ENCODE measurements at places on chromosomes 11 and 22.
A peak's percentile ranks its signal among the peaks of the same experiment; 100 is the strongest.

DNA sequence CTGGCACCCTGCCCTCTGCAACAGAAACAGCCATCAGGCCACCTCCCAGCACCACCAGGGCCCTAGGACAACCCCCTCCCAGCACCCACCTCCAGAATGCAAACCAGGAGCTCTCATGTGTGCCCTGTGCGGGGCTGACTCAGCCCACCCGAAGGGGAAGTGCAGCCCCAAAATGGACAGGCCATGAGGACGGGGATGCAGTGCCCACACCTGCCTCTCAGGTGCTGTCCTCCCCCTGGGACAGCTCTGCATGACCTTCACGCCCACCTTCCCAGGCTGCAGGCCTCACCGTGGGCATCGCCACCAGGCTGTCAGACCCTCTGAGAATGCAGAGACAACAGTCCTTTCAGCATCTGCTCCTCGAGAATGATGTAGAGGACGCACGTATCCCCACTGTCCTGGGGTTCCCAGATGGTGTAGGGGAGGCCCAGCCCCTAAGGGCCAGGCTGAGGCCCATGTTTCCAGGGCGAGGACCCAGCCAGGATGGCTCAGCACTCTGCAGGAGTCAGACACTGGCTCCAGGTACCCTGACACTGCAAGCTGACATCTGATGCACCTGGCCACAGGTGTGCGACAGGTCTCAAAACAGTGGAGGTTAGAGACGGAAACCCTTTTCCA is 13.5 kb downstream of the MOB2 start:
- no peak for DNase-seq

GRCh38 chr11:39174965-39175364 is 2284.5 kb downstream of the LRRC4C start:
- DNase-seq, result no peak

DNA sequence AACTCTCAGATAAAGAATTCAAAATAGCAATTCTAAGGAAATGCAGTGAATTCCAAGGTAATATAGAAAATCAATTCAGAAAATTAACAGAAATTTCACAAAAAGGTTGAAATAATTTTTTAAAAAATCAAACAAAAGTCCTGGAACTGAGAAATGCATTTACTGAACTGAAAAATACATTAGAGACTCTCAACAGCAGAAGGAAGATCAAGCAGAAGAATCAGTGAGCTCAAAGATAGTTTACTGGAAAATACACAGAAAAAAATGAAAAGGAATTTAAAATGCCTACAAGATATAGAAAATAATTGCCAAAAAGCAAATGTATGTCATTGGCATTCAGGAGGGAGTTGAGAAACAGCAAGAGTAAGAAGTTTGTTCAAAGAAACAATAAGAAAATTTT is 107.3 kb downstream of the BUD13 start:
- DNase-seq, result no peak

DNA sequence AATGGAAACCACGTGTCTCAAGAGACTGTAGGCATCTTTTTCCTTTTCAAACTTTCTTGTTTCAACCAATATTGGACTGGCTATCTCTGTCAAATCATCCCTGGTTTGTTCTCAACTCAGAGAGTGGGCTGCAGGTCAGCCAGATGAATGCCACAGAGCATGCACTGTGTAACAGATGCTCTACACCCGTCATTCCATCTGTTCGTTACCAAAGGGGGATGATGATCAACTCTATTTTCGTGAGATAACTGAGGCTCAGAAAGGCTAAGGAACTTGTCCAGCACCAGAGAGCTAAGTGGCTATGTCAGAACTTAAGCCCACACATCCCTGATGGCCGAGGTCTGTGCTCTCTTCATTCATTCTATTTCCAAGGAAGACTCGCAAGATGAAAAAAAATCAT is 42.1 kb downstream of the SLC1A2 start:
- no peak for DNase-seq

GRCh38 chr11:106683435-106683834 is 334.8 kb downstream of the GUCY1A2 start:
- DNase-seq, result no peak

DNA sequence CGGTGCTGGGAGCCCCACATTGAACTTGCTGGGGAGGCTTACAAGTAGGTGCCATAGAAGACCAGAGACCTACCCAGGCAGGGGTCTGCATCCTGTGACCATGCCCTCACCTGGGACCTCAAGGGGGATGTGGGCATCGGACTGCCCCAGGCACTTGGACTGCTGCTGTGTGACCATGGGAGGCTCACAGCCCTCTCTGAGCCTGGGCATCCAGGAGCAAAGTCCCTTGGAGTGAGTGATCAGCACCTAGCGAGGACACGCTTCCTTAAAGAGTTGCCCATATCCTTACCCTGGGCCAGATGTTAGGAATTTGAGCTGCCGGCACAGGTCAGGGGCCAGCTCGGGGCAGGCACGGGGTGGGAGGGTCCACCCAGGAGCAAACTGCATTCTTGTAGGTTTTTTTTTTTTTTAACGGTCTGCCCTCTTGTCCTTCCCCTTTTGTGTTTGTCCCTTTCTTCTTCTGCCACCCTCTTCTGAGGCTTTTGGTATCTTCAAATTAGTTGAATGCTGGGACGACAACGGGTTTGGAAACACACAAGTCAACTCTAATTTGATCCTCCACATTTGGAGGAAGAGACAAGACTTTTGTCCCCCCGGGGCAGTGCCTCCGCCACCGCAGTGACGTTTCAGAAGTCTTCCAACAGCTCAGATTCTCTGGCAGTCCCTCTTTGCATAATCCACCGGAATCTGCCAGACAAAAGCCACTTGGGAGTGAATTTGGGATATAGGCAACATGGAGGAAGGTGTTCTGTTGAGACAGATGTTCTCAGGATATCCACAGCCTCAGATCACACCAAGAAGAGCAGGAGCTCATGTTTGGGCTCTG is 46.1 kb upstream of the LINC01488 start:
- DNase-seq, result no peak

DNA sequence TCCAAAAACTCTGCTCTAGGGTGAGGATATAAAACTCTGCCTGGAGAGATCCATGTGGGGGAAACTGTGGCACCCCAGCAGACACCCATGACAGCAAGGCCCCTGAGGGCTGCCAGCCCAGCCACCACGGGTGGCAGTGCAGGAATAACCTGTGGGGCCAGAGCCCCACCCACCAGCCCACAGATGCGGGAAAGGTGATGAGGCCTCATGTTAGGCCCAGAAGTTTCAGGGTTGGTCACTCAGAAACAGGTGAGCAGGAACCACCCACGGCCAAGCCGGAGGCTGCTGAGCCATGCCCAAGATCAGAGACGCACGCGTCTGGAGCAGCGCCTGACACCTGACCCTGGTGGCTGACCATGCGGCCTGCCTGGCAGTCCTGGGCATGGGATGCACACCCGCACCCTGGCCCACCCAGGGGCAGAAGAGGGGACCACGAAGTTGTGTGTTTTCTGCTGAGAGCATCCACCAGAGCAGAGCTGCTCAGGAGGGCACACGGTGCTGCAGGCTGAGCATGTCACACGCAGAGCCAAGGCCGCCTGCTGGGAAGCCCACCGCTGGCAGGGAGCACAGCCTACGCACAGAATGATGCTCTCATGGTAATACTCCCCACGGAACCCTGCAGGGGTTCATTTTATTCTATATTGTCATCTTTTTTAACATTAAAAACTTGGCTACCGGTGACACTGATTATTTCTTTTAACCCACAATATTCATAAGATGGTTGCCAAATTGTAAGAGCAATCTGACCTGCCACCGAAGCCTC is 41.2 kb downstream of the DUSP8 start:
- no peak for DNase-seq

DNA sequence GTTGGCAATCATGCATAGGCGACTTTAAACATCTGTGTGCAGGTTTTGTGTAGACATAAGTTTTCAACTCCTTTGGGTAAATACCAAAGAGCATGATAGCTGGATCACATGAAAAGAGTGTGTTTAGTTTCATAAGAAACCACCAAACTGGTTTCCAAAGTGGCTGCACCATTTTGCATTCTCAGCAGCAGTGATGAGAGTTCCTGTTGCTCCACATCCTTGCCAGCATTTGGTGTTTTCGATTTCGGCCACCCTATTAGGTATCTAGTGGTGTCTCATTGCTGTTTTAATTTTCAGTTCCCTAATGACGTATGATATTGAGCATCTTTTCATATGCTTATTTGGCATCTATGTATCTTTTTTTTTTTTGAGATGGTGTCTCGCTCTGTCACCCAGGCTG is 62.8 kb upstream of the CCND1 start:
- DNase-seq, result no peak

- no peak for DNase-seq
Measured at GRCh38 chr22:21652547-21653545, 10.7 kb downstream of the SDF2L1 start.

DNA sequence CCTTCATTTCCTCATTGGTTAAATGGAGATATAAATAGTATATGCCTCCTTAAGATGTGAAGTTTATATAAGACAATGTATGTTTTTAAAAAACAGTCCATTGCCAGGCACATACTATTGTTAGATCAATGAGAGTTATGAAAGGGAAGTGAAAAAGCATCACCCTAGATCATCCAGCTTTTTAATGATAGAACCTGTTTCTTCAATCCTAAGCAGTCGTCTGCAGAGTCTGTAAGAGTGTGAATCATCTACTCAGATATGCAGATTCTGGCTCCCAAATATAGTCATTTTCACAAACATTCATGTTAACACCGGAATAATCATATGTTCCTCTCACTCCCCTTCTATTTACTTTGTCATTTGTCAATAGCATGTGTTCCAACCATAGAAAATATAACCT is 65.3 kb upstream of the SLN start:
- DNase-seq, result no peak

GRCh38 chr11:64186492-64187165 is 658 bp downstream of the STIP1 start:
- no peak for DNase-seq

DNA sequence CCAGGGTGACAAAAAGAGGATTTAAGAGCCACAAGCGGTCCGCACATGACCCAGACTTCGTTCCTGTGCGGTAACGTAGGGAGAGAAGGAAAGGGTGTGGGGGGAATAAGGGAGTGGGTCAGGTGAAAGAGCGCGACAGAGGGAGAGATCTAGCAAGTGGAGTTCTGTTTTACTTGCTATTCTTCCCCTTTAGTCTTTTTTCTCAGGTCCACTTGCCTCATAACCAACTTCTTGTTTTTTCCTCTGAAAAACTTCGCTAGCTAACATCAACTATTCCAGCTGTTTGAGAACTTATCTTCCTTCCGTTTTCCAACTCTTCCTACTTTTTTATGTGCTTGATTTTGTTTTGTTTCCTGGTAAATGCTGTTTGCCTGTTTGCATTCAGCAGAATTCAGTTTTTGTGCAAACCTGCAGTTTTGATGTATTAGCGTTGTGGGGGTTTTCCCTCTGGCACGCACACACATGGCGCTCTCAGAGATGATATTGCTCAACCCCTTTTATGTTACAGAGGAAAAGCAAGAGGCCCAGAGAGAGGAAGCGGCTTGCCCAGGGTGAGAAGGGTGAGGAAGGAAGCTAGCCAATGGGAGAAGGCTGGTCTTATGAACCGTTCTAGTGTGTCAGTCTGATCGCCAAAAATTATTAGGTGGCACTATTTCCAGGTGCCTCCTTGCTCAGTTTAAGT is 592 bp upstream of the CTSC start:
- DNase-seq, result peak; percentile 70

GRCh38 chr11:132858223-132858622 is 674.1 kb downstream of the OPCML start:
- DNase-seq, result no peak

DNA sequence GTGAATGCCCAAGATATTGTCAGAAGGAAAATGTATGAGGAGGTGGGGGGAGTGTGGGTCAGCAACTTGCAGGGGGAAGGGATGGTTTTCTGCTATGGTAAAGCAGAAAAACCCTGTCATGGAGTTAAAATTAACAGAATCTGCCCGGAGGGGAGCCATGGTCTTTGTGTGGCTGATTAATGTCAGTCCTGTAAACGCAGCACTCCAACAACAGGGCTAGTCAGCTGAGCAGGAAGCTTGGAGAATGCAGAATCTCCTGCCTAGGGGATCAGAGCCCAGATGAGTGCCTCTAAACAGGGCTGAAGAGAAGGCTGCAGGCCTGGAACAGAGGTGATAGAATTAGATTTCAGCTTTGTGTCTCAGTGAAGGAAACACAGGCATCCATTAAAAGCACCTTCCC is 140.9 kb upstream of the MTNR1B start:
- no peak for DNase-seq

- no peak for DNase-seq
Measured at GRCh38 chr22:46122511-46122971, 27.8 kb upstream of the PPARA start.

DNA sequence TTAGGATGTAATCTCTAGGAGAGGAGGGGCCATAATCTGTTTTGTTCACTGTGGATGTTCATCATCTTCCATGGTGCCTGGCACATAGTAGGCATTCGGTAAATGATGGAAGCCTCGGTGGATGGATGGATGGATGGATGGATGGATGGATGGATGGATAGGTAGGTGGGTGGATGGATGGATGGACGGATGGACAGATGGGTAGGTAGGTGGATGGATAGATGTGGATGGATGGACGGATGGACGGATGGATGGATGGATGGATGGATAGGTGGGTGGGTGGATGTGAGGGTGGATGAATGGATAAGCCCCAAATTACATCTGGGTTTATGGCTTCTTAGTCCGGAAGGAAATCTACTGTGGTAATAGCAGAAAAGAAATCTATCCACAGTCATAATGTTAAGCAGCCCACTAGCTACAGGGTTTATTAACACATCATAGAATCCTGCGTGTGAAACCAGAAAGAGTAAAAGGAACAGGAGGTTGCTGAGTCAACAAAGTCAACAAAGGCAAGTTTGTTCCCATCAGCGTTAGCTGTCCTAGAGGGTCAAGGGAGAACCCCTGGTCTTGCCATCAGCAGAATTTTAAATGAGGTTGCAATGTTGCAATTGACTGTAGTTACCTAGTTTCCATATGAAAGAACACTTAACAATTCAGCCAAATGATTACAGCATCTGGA is 82.8 kb downstream of the C11orf91 start:
- no peak for DNase-seq

- DNase-seq, result no peak
Measured at GRCh38 chr11:116656011-116656410, 116.8 kb downstream of the BUD13 start.

DNA sequence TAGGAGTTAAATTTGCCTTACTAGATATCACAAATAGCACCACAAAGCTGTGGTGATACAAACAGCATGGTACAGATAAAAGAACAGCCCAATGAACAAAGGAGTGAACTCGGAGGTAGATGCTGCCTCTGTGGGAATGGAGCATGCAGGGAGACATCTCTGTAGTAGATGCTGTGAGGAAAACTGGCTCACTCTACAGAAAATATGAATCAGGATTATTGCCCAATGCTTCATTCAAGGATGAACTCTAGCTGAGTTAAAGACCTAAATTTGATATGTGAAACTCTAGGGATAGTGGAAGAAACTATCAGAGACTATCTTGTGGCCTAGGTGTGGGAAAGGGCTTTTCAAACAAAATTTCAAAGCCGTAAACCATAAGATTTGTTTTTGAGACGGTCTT is 15.3 kb upstream of the CAPN5 start:
- no peak for DNase-seq

GRCh38 chr11:104146421-104146820 is 17.5 kb downstream of the PDGFD start:
- DNase-seq, result no peak

GRCh38 chr11:116481126-116481675 is 291.6 kb downstream of the BUD13 start:
- DNase-seq, result no peak

Measured in HS-5 (cell line).